ENCODE measurements at places on chromosomes 11 and 22.

GRCh38 chr22:24926849-24927579 is 19.5 kb downstream of the LHFPL7 start:
- no peak for DNase-seq

- no peak for DNase-seq
Measured at GRCh38 chr22:47406180-47406834, 643.9 kb downstream of the TBC1D22A start.

- no peak for DNase-seq
Measured at GRCh38 chr22:46690146-46690545, 47.9 kb downstream of the CERK start.

DNA sequence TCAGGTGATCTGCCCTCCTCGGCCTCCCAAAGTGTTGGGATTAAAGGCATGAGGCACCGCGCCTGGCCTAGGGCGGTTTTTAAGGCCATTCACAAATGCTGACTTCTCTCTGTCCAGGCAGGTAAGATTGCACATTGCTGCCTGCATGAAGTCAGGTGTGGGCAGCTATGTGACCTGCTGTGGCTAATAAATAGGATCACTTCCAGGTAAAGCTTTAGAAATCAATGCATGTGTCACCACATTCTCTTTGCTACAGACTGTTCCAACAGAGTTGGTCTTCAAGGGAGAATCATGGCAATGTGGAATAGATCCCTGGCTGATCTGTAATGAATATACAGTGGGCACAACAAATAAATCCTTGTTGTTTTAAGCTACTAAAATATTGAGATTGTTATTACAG is 260.3 kb upstream of the PITPNB start:
- no peak for DNase-seq

DNA sequence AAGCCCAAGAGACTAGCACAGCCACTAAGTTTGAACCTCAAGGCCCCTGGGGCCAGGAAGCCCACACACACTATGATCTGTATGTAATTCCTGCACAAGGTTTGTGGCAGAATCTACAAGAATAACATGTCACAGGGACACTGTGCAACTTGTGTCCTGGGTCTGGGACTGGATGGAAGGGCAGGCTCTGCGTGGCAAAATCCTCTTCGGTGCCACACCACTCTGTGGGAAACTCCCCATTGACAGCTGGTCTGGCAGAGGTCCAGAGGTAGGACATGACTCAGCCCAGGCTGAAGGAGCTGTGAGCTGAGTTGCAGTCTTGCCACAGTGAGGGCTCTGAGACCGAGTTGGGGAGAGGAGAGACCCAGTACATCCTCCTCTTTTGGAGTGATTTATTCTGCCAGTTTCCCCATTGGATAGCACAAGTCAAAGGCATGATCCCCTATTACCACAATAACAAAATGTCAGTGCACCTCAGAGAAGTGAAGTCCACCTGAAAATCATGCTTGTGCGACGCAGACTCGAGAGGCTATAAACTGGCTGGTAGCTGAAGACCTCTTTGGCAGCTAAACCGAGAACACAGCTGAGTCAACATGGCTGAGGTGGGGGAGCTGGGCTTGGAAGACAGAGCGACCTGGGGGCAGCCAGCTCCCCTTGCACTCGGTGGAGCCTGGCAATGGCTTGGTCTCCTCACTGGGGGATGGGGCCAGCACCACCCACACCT is 23.3 kb upstream of the SERPIND1 start:
- peak; percentile 14 for DNase-seq

DNA sequence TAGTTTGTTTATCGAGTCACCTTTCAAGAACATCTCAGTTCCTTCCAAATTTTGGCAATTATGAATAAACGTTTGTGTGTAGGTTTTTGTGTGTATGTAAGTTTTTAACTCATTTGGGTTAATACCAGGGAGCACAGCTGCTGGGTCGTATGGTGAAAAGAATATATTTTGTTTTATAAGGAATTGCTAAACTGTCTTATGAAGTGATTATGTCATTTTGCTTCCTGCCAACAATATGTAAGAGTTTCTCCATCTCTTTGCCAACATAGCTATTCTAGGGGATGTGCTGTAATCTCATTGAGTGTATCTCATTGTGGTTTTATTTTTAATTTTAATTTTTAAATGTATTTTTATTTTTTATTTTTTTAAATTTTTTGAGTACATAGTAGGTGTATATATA is 27.3 kb downstream of the BCL2L13 start:
- no peak for DNase-seq

GRCh38 chr22:41237707-41238569 is 2.8 kb downstream of the CHADL start:
- no peak for DNase-seq
